G401 (cell line): ENCODE measurements at places on chromosomes 2 and 18.

- no peak for DNase-seq
These were observed 419.0 kb downstream of the NBAS start for GRCh38 chr2:15142069-15142689.

DNA sequence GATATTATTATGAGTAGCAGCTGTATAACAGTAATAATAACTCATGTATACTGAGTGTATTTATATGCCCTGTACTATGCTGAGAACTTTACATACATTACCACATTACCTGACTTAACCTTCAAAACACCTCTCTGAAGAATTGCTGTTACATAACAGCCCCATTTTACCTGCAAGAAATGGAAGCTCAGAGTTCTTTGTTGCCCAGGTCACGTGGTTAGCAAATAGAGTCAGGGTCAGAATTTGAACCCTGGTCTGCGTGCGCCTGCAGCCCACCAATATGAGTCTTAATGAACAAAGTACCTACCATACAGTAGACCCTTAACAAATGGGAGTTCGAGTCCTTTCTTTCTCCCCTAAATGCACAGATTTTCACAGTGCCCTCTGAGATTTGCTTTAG lies 101.9 kb downstream of the MCFD2 start:
- no peak for DNase-seq

- no peak for DNase-seq
These were observed 36.3 kb downstream of the HDHD2 start for GRCh38 chr18:47113796-47114540.

DNA sequence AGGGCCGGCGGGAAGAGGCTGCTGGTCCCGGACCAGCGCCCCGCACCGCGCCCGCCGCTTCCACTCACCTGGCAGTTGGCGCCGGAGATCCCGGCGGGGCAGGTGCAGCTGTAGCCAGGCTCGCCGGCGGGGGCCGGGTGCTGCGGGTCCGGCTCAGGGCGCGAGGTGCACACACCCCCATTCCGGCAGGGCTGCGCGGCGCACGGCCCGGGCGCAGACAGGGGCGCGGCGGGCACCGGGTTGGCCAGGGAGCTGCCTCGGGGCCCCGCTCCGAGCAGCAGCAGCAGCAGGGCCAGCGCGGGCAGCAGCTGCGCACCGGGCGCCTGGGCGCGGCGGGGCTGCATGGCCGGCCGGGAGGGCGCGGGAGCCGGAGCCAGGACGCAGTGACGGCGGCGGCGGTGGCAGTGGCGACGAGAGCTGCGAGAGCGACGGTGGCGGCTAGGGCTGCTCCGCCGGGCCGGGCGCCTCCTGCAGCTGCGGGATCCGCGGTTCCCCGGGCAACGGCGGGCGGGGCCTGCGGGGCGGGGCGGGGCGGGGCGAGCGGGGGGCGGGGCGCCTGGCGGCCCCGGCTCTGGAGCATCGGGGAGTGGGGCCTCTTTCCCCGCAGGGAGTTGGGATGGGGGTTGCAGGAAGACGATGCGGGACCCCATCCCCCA lies at the start of gene DNER:
Gene DNER, minus strand, starts transcription at position 476 of the 656 bp plus-strand sequence. Its CDS starts 132 bp downstream, at position 344.
- peak; percentile 76 for DNase-seq

DNA sequence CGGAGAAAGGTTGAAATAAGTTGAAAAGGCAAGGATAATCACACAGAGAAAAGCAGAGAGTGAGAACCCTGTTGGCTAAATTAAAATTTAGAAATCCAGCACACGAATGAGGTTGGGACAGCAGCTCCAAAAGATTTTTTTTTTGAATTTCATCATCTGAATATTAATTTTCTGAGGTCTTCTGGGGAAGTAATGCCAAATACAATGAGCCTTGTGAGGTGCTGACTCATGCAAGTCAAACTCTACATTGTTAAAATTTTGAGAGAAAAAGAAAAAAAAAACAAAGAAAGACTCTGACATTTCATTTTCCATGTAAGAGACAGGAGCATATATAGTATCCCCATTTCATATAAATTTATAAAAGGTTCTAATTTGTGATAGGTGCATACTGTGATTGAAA lies 614.2 kb upstream of the CDH2 start:
- DNase-seq, result no peak

- DNase-seq, result no peak
These were observed 10.1 kb downstream of the LDAH start for GRCh38 chr2:20812779-20813178.

DNA sequence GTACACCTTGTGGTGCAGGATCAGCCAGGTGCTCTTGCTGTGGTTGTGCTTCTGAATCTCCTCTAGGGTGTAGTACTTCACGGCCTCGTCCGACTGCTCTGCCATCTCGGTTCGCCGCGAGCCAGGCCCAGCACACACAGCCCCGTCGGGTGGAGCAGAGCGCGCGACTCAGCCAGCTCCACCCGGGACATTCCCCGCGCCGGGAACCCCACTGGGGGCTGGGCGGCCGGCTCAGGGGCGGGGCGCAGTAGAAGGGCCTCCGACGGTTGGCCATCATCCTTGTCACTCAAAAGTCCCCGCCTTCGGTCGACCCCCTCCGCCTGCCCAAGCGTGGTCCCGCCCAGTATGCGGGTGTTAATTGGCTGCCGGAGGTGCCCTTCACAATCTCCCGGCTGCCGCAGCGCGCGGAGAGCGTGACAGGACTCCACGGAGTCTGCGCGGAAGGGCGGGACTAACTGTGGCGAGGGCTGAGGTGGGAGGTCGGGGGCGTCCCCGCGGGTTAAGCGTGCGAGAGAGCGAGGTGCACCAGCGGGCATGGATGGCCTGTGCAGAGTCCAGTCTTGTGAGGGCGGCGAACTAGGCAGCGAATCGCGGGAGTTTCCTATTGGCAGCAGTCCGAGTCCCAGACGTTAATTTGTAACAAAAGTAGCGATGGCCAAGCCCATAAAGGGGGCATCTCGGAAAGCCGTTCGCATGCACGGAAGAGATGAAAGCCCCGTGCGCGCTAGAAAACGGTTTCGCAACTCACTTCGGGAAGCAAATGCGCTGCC lies at the start of gene CYB5A:
Gene CYB5A, minus strand, starts transcription at position 193 of the 770 bp plus-strand sequence. Its CDS starts 88 bp downstream, at position 105.
- peak; percentile 98 for DNase-seq

GRCh38 chr2:156483741-156484173 lies 47.6 kb downstream of the GPD2 start:
- no peak for DNase-seq

- DNase-seq, result no peak
These were observed 43.5 kb downstream of the SLC38A11 start for GRCh38 chr2:164911832-164912231.

GRCh38 chr2:161488131-161488699 lies 72.1 kb downstream of the TBR1 start:
- no peak for DNase-seq

DNA sequence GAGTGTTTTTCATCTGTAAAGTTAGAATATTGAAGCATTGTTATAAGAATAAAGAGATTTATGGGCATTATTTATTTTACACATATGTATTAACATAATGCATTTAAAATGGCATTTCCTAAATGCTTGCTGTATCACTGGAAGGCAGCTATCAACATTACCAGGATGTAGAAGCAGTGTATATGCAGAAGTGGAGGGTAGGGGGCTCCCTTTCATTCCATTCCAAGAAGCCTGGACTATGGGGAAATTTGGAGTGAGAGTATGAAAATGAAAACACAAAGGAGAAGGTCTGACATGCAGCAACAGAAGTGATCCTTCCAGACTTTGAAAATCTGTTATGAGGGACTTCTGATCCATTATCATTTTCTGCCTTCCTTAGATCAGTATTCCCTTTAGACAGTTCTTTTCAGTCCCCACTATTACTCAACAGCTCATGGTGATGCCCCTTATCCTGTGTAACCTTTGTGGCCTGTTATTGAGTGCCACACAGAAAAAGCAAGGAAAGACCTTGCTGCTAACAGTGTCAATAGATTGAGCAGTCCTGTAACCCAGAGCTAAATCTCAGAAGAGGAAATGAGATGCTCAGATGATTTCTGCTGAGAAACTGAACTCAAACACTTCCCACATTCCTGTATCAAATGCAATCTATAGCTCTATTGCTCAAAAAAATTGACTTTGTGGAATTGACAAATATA lies 216.6 kb downstream of the HNMT start:
- no peak for DNase-seq

DNA sequence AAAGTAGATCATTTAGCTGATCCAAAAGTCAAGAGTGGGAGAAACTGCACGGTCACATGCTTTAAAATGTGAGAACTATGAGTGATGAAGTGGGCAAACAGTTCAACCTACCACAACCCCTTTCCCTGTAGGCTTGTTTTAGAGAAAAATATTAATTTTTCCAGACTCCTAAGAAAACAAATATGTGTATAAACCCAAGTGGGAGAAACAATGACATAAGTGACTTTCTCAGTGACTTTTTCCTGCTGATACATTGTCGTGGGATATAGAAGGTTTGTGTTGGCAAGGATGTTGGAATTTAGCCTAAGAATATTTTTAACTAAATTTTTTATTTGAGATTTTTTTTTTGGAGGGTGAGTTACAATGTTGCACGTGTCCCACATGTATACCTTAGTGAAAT lies 321.7 kb downstream of the FIGN start:
- DNase-seq, result no peak

DNA sequence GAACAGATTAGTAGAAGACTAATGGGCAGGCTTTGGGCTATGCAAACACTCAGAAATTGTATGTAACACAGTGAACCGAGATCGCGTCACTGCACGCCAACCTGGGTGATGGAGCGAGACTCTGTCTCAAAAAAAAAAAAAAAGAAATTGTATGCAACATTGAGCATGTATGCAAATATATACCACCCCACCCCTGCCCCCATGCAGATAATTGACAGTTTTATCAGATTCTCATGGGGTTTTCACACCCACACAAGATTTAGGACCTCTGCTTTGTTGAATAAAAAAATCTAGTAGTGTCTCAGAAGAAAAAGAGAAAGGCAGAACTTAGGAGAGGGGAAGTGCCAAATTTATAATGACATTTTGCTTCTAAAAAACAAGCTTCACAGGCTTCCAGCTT lies 131.6 kb upstream of the FN1 start:
- no peak for DNase-seq

GRCh38 chr18:43777636-43778304 lies 500.5 kb upstream of the SYT4 start:
- DNase-seq, result no peak

GRCh38 chr18:74990563-74991081 lies 218.3 kb downstream of the PTGR3 start:
- DNase-seq, result no peak

- no peak for DNase-seq
These were observed 132.7 kb upstream of the MEX3C start for GRCh38 chr18:51330148-51330547.

DNA sequence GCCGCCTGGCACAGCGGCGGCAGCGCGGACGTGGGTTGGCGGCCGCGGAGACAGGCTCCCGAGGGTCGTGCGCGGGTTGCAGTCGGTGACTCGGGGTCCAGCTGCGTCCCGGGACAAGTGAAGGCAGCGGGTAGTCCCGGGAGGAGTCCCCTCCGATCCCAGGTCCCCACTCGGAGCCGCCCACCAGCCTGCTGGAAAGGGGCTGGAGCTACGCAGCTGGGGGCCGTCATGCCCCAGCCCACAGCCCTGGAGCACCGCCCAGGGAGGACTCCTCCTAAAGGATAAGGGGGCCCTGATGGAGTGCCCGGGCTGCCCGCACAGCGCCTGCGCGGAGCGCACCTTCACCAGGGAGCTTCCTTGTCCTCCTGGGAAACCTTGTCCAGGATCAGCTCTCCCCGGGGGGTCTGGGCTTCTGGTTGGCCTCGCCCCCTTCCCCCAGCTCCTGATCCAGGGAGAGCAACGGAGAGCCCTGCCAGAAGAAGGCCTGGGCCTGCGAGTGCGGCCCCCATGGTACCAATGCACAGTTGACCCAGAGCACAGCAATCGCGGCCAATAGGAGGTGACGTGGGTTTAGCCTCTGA lies 25.9 kb upstream of the ALPP start:
- no peak for DNase-seq

GRCh38 chr2:234139755-234140154 lies 89.3 kb downstream of the SPP2 start:
- no peak for DNase-seq

DNA sequence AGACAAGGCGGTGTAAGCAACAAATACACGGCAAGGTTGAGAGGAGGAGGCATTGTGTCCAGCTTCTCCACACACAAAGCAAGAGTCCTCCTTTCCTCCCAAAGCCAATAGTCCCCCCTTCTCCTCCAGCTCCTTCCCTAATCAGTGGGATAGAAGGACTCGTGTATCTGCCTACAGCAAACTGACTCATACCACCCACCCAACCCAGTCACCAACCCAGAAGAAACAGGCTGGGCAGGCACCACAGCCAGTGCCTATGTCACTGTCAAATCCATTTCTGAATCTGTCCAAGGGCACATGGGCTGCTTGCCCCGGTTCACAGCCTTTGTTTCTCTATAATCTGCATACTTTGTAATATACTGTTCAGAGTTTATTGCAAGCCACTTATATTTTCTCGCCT lies 19.2 kb upstream of the NMS start:
- DNase-seq, result no peak

DNA sequence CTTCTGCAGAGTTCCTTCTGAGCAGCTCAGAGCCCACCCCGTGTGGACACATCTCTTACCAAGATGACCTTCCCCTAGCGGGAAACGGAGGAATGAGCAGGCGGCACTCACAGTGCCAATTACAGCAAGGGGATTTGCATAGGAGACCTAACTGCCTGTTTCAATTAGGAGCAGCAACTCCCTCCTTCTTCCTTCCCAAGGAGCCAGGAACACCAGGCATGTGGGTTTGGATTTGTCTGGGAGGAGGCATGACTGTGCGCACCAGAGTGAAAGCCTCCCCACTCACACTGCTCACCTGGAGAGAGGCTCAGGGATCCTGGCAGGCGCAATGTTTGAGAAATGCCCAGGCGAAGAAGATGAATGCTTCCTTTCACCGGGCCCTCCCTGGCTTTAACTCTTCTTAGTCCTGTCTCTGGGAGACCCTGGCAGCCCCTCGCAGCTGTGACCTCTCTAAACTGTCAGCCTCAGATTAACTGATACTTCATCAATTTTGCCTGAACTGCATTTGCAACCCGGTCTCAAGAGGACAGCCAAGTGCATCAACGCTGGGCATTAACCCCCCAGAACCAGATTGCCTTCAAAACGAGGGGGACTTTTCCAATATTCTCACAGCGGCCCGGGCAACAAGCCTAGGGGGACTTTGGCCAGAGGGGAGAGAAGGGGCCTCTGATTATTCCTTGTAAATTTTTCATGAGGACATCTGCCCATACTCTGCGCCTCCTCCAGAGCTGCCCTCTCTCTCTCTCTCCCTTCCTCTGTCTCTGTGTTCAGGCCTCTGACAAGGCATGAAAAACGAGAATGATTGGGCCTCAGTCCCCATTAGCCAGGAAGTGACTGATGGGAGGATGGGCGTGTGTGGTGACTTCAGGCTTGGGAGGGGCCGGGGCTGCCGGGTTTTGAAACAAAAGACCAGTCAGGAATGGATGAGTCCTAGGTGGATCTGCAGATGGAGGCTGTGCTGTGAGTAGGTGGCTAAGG lies 93.8 kb downstream of the CMPK2 start:
- no peak for DNase-seq

- no peak for DNase-seq
These were observed 83.1 kb downstream of the MBD5 start for GRCh38 chr2:148103946-148104345.
